Stimulated activated CD4-positive, alpha-beta T cell treated with anti-CD3 and anti-CD28 coated beads, Interleukin-4, amount 100 ng/mL, for 24 hours (primary cell): ENCODE measurements at places on chromosomes 2 and 18.

DNA sequence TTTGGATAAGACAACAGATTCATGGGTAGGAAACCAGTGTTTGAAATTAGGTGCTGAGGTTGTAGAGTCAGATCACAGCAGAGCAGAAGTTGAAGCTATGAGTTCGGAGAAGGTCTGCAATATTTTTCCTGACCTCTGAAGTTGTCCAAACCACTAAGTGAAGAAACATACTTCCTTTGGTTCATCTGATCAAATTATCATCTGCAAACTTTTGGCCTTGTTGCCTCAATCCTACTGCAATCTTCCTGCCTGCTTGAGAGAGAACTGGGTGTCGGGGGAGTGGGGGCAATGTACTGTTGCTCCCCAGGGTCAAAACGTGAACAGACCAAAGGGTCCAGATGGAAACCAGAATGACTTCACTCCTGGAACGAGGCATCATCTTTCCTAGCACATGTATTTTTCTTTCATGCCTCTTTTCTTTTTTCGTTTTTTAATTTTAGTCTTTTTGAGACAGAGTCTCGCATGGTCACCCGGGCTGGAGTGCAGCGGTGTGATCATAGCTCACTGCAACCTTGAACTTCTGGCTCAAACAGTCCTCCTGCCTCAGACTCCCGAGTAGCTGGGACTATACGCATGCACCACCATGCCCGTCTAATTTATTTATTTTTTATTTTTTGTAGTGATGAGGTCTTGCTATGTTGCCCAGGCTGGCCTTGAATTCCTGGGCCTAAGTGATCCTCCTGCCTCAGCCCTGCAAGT is 42.7 kb downstream of the RAB31 start:
- DNase-seq: no peak

- peak; percentile 60 for DNase-seq
Observed at GRCh38 chr18:11688972-11689668, at the start of gene GNAL. Gene GNAL, plus strand, starts transcription at chr18:11689264. Its CDS starts 300 bp downstream, at chr18:11689564.

- DNase-seq: no peak
Observed at GRCh38 chr2:142725386-142725785, 152.1 kb upstream of the KYNU start.

DNA sequence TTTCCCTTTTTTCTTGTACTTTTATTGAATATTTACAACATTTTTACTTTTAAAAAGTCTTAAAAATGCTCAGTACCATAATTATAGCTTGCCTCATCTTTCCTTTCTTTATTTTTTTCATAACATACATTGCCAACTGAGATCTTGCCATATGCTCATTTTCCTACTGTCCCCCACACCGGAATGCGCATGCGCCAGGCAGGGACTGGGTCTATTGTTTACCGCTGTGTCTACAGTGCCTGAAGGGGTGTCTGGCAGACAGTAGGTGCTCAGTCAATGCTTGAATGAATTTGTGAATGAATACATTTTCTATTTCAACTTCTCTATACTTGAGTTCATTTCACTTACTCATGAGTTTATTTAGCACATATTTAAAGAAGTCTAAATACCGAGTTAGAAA is 158.0 kb downstream of the CYP26B1 start:
- no peak for DNase-seq

- DNase-seq: no peak
Observed at GRCh38 chr2:216044883-216045486, 31.6 kb upstream of the MREG start.

DNA sequence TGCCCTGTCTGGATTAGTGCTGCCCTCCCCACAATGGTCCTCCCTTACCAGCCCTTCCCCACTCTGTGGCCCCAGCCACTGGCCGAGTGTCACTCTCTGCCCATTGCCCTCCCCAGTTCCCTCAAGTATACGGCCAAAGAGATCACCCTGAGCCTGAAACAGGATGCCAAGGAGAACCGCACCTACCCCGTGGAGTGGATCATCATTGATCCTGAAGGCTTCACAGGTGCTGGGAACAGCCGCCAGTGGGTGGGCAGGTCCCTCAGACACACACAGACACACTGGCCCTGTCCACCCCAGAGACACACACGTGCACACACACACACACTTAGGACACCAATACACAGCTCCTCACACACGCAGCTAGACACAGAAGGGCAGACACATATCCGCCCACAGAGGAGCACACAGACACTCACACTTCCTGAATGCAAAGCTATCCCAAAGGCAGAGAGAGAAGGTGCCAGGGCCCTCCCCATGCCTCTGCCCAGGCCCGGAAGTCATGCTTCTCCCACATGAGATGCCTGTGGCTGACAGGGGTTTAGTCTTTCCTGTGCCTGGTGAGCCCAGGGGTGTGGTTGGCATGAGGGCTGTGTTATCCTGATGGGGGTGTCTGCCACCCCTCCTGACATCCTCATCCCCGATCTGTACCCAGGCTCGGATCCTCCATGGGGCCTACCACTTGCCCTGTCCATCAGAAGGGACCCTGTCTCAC is 2.9 kb downstream of the CHRND start:
- DNase-seq: no peak

GRCh38 chr18:70462078-70462439 is 173.2 kb downstream of the SOCS6 start:
- DNase-seq: no peak

DNA sequence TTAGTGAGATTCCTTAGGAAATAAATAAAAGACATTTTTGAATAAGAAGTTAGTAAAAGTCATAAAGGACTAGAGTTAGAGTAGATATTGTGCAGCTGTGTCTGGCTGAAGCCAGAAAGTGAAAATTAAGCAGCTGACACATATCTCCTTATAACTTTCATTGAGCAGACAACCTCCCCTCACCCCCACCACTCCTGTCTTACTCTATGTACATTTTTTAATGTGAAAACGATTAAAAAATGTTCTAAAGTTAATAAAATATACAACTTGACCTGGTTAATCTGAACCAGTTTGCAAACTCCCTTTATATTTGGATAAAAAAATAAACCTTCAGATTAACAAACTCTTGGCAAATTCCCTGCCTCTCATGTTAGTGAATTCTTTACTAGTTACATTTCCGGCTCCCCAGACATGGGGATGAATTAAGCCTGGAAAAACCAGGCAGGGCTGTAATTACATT is 462.8 kb downstream of the MEIS1 start:
- DNase-seq: no peak

- no peak for DNase-seq
Observed at GRCh38 chr2:63700271-63700670, 111.5 kb downstream of the MDH1 start.

- no peak for DNase-seq
Observed at GRCh38 chr2:127588241-127588640, 52.8 kb downstream of the MYO7B start.

GRCh38 chr2:40242315-40242714 is 209.6 kb downstream of the SLC8A1 start:
- DNase-seq: no peak

DNA sequence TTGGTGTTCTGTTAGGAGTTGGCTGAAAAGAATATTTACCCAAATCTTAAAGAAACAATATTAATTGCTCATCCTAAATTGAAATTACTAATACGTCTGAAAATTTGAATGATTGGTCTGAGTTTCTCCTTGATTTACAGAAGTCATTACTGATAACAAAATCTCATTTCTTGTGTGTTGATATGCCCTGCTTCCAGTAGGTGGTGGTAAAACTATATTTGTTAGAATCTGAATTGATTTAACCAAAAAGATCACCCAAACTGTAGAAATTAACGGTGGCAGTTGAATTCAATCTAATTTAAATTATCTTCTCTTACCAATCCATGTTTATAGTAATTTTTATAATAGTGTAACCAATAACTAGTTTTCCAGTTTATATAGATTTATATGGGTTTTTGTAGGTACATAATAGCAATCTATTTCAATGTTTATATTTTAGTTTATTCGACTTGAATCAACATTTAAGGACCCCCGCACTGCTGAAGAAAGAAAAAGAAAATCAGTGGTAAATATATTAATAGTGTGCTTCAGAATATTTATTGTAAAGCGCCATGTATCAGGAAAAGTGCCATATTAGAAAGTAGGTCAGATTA is 38.3 kb downstream of the PAPOLG start:
- DNase-seq: no peak

DNA sequence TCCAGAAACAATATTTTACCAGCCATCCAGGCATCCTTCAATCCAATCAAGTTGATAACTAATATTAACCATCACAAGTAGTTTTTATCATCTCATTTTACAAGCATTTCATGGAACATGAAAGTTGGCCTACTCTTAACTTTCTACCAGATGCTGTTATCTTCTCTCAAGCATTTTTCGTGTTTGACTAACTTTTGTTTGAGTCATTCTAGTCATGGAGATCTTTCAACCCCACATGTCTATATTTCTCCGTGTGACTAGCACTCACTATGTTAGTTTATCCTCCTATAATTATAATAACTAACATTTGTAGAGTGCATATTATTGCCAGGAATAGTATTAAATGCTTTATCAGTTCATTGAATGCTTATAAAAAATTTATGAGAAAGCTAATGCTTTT is 307.0 kb upstream of the CWC22 start:
- no peak for DNase-seq

- peak; percentile 37 for DNase-seq
Observed at GRCh38 chr18:32040936-32041335, 22.3 kb downstream of the RNF125 start.

DNA sequence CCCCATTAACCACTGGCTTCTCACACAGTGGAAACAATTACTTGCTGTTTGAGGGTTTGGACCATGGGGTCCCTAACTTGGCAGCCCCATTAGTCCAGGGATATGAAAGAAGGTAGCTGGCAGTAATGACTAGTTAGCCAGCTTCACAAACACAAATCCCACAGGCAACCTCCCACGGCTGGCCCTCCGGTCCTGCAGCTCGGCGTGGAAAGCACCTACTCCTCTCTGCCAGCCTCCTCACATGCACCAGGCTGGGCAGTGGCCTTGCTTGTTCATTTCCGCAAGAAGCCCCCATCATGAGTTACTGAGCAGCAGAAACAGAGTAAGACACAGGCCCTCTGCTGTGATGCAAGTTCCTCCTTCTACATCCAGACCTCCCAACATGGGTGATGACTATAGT is 13.7 kb downstream of the C1QL2 start:
- DNase-seq: no peak

- DNase-seq: no peak
Observed at GRCh38 chr2:240998995-240999791, 775 bp downstream of the SNED1 start.

GRCh38 chr2:231306791-231307393 is 88.6 kb upstream of the B3GNT7 start:
- DNase-seq: no peak

- DNase-seq: no peak
Observed at GRCh38 chr2:119682578-119682977, 3.6 kb downstream of the TMEM177 start.

DNA sequence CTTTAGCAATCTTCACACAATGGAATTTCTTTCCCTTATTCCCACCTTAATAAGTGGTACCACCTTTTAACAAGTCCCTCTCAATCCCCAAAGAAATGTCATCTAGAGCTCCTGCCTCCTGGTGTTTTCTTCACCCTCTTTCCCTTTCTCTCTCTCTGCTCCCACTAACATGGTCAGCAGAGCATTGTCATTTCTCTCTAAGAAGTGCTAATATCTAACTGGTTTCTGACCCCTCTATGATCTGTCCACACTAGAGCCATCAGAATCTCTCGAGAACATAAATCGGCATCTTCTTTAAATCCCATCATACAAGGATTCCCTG is 161.2 kb upstream of the DTNA start:
- no peak for DNase-seq

GRCh38 chr18:21454725-21455124 is 145.8 kb downstream of the ESCO1 start:
- no peak for DNase-seq

DNA sequence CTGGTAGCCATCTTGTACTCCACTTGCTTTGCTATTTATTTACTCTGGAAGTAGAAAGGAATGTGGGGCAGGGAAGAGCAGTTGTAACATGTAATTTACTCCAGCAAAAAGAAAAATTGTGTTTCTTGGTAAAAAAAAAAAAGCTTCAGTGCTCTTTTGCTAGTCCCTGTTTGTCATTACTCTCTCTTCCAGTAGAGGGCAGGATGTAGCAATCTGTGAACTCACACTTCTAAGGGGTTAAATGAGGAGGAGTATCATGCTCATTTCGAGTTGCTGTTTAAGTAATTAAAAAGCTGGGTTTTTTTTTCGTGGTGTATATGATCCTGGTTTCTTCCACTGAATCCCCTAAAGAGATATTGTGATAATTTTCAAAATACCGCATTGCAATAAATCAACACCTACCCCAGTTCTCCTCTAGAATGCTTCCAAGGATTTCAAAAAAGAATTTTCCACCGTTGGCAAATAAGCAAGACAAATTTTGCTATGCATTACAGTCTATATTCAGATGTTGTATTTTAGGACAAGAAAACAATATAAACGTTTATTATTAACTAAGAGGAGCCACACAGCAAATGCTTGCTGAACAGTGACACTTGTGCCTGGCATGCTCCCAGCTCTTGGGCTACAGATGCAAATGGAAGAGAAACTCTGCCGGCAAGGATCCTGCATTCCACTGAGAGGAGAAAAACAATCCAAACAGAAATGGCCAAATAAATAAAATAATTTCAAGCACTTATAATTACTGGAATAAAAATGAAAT is 261.6 kb downstream of the ASXL3 start:
- DNase-seq: no peak

DNA sequence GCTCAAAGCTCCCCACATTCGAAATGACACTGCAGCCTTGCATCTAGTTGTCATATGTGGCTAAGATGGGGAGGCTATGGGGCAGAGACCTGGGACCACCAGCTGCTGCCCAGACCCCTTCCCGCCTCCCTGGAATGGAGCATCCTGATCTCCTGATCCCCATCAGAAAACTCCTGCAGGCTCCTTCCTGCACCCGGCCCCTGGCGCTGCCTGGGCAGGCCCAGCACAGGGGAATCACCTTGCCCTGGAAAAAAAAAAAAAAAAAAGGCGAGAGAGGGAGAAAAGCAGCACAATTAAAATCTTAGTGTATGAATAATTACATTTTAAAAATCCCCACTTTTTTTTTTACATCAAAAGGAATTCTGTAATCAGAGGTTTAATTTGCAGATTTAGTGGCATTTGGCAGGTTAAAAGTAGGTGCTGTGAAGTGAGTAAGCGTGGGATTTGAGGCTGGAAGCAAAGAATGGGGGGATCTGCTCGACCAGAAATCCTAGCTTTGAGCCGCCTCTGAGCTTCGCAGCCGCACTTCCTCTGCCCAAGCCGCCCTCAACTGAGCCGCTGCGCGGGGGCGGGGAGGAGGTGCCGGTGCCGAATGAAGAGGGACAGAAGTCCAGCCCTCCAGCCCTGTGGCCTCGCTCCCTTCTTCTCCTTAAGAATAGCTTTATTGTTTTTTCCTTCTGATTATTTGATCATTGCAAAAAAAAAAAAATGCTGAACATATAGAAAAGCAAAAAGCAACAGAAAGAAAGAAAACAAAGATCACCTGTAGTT is 30.0 kb downstream of the THNSL2 start:
- peak; percentile 33 for DNase-seq

DNA sequence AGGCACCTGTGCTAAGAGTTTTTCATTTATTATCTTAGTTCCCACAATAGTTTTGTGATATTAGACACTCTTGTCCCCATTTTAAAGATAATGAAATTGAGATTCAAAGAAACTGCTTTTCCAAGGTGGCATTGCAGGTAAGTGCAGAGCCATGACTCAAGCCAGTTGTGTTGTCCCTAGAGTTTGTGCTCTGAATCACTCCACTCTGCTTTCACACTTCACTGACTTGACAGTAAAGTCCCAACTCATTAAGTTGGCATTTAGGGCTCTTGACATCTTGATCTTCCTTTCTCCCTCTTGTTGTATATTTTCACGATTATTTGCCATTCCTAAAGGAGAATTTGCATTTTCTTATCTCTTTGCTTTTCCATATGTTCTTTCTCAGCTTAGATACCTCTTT is 114.3 kb downstream of the DIS3L2 start:
- no peak for DNase-seq
